Posterior vena cava (tissue), 2 donors: ENCODE measurements at places on chromosomes 7 and 10.

DNA sequence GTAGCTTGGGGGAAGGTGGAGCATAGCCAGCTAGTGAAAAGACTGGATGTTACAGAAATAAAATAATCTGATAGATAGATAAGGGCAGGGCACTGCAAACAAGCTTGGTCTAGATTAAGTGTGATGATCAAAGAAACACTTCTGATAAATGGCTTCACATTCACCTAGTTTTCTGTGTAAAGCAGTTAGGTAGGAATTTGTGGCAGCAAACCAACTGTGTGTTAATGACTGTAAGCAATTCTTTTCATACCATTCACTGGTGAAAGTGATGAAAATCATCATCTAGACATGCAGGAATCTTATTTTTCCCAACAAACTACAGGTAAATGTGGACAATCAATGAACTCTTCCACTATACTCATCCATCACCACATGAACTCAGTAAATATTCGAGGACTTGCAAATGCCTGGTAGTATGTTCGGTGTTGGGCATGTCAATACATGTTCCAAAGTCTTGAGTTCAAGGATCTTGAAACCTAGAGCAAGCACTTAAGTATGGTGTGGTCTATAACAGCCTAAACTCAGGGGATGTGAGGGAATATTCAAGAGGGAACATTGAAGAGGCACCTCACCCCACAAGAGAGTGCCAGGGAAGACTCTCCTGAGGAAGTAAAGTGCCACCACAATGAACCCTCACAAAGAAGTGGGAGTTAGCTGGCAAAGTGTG lies 20.5 kb downstream of the PON3 start:
- DNase-seq: no peak

DNA sequence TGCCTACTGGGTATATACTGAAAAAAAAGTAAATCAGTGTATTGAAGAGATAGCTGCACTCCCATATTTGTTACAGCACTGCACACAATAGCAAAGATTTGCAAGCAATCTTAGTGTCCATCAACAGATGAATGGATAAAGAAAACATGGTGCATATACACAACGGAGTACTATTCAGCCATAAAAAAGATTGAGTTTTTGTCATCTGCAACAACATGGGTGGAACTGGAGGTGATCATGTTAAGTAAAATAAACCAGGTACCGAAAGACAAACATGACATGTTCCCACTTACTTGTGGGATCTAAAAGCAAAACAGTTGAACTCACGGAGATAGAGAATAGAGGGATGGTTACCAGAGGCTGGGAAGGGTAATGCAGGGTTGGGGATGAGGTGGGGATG lies 34.2 kb upstream of the FAM171A1 start:
- DNase-seq: no peak

GRCh38 chr7:67595431-67596180 lies 599.0 kb downstream of the TYW1 start:
- DNase-seq: no peak

GRCh38 chr10:111118758-111119157 lies 41.9 kb downstream of the ADRA2A start:
- DNase-seq: no peak

- DNase-seq: no peak
These were observed 16.4 kb upstream of the ADD3 start for GRCh38 chr10:109991266-109991855.

- no peak for DNase-seq
These were observed 347.9 kb downstream of the TNS3 start for GRCh38 chr7:47233996-47234395.

DNA sequence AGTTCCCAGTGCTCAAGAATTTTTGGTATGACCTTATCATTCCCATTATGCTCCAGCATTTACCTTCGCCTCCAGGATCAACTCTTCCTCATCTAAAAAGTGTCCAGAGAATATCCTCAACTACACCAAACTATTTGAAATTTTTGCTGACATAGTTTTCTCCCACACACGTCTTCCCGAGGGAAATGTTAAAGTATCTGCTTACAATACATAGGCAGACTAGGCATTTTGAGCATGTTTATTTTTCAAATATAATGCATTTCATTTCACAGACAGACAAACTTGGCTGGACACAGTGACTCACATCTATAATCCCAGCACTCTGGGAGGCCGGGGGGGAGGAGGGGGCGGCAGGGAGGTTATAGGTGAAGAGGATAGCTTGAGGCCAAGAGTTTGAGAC lies 177.1 kb upstream of the TRIM24 start:
- DNase-seq: no peak

DNA sequence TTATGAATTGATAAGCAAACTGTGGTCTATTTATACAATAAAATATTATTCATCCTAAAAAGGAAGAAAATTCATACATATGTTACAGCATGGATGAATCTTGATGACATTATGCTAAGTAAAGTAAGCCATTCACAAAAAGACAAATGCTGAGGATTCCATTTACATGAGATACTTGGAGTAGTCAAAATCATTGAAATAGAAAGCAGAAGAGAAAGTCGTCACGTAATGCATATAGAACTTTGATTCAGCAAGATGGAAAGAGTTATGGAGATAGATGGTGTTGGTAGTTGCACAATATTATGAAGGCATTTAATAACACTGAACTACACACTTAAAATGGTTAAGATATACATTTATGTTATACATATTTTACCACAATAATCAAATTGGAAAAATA lies 309.7 kb upstream of the KLF6 start:
- DNase-seq: no peak

- DNase-seq: no peak
These were observed 53.6 kb upstream of the DYNC1I1 start for GRCh38 chr7:95718577-95719410.

- DNase-seq: no peak
These were observed 54.4 kb downstream of the ARMH3 start for GRCh38 chr10:102001435-102002068.

DNA sequence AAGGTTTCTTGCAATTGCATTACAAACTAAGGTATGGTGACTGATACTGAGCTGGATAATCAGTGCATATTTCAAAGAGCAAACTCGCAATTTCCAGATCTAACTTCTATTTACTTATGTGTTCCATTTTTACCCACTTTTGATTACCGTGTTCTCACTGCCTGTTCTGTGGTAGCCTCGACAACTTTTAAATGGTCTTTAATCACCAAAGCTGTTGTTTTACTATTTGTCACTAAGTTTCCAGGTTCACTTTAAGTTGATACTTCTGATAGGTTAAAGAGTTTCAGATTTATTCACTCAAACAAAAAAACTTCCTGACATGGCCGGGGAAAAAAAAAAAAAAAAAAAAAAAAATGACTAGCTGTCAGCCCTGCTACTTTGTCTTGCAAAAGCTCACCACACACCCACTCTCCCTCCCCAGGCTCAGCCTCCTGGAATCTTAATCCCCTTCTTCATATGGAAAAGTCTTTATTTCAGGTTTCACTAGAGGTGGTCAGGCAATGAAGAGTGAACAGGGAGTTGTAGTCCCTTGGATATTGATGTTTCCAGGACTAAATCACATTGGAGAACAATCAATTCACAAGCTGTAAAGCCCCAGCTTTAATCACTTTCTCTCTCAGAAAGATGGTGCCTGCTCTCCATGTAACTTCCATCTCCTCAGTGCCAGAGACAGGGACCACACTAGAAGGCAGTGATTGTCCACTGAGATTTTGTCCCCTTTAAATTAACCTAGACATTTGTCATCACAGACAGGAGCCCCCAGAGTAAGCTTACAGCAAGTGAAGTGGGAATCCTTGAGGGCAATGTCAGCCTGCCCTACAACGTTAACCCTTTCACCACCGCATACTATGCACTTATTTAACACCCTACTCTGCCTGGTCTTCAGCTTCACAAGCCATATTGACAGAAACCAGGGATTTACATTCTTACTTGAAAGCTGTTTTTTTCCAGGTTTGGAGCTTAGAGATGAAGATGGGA lies 749.1 kb upstream of the SORCS1 start:
- no peak for DNase-seq

GRCh38 chr10:101066896-101067355 lies 5.1 kb downstream of the KAZALD1 start:
- DNase-seq: no peak

DNA sequence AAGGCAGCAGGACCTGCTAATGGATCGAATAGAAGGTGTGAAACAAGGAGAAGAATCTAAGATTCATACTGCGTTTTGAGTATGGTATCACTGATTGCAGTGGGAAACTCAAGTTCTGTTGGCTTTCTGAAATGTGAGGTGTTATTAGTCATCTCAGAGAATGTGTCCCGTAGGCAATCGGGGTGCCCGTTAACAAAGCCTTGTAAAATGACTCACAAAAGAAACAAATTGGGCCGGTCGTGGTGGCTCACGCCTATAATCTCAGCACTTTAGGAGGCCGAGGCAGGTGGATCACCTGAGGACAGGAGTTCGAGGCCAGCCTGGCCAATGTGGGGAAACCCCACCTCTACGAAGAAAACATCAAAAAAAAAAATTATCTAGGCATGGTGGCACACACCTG lies 118.2 kb upstream of the C7orf33 start:
- no peak for DNase-seq

DNA sequence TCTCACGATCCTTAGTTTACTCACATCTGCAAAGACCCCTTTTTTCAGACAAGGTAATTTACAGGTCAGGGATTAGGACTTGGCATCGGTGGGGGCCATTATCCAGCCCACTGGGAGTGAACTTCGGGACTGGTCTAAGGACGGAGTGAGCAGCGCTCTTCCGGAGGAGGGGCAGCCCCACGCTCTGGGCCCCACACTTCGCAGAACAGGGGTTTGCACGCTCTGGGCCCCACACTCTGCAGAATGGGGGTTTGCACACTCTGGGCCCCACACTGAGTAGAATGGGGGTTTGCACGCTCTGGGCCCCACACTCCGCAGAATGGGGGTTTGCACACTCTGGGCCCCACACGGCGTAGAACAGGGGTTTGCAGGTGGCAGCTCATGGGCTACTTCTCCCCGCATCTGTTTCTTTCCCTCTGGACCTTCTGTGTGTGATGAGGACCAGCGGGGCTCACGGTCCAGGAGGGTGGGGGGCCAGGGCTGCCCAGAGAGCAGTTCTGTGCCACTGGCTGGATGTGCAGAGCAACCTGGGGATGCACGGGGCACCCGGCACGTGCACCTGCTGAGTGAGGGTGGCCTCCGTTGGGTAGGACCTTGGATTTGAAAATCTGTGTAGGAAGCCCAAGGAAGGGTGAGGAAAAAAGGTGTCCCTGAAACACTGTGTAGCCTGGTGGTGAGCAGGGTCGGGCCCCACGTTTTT lies 134.8 kb downstream of the WDR37 start:
- DNase-seq: peak; percentile 59

GRCh38 chr7:69515495-69516212 lies 82.6 kb upstream of the AUTS2 start:
- no peak for DNase-seq

- DNase-seq: no peak
These were observed 110.9 kb downstream of the SGMS1 start for GRCh38 chr10:50512743-50513416.

DNA sequence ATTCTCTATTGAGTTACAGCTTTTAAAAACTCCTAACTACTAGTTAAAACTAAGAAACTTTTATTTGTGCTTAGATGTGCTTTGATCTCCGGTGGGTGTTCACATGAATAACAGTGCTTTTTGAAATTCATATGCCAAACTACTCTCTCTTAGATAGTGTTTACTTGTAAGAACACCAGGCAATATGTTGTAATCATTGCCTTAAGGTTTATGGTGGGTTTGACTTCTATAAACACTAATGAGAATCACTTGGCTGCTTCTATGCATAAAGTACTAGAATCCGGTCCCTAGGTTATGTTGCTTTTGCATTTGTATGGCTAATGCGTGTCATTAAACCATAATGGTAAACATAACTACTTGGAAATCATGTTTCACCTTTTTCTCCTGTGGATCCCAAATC lies 203.9 kb upstream of the VSTM2A start:
- DNase-seq: no peak

- no peak for DNase-seq
These were observed 77.3 kb upstream of the PPIF start for GRCh38 chr10:79269969-79270368.

DNA sequence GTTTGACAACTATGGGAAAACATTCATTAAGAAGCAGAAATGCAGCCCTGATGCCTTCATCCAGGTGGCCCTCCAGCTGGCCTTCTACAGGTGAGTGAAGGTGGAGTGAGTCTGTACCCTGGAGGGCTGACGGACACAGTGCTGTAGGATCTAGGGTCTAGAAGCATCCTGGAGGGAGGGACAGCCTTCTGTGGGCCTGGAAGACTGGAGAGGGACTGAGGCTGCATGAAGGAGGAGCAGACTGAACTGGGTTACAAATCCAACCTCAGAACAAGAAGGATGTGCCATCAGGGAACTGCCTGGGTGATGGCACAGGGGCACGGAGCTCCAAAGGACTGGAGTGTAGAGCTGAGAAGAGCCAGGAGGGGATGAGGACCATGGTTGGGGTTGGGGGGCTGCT lies 27.5 kb upstream of the C10orf53 start:
- no peak for DNase-seq

GRCh38 chr7:89042940-89043339 lies 247.4 kb upstream of the TEX47 start:
- DNase-seq: no peak

GRCh38 chr7:152723364-152723763 lies 36.2 kb upstream of the ACTR3B start:
- no peak for DNase-seq

DNA sequence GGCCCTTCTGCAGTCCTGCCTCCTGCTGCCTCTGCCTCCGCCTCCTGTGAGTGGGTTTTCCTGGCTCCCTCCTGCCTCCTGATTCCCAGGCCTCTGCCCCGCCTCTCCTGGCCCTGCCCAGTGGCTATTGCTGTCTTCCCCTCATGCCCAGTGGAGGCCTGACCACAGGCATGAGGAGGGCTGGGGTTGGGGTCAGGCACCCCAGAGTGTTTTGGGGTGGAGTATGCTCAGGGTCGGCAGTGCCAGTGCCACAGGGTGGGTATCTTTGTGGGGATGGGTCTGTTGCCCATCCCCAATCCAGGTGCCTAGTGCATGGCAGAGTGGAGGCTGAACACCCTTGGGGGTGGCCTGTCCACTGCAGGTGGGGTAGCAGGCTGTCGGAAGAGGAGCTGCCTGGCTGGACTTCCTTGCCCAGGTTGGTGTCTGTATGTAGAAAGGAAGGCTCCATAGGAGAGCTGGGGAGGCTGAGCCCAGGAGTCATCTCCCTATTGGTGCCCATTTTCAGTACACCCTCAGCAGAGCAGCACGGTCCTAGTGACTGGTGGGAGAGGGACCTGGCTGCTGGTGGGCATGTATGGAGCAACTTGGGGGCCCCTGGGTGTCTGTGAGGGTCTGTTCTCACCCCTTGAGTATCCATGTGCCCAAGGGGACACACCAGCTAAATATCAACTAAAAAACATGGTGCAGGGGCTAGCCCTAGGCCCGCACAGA lies 62.2 kb downstream of the ARHGAP22 start:
- no peak for DNase-seq

GRCh38 chr10:54396031-54396430 lies 405.0 kb downstream of the PCDH15 start:
- DNase-seq: no peak

DNA sequence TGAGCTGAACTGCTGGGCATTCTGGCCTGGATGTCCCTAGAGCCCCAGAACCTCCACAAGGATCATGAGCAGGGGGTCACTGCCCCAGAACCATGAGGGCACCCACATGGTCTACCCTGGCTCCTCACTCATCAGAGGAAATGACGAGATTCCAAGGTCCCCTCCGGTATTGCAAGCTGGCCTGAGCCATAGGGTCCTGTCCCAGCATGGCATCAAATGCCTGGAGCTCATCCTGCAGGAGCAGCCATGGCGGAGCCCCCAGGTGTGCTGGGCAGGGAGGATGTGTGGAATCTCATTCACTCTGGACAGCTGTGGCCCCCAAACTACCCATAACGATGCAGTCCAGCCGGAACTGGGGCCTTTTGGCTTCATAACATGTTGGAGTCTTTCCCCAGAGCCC lies 66.6 kb upstream of the ANTXRL start:
- DNase-seq: peak; percentile 22

- DNase-seq: no peak
These were observed 245.9 kb upstream of the RHOBTB1 start for GRCh38 chr10:61189912-61190311.
